Common myeloid progenitor, CD34-positive (primary cell): ENCODE measurements at places on chromosomes 4 and X.

DNA sequence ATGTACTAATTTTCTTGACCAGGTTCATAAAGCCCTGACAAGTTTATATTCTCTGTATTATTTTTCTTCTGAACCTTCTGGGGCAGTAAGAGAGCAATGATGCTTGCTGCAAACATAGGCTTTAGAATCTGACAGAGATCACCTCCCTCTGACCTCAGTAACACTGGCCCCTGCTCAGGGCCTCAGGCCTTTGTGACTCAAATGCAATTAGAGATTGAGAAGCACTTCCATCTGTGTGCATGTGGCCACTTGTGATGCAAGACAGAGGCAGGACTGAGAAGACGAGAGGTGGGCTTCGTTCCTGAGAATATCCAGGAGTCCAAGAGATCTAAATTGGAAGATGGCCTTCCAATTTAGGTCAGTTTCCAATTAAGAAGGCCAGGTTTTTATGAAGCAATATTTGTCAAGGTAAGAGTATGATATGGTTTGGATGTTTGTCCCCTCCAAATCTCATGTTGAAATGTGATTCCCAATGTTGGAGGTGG lies 82.8 kb upstream of the VEGFC start:
- H3K36me3 ChIP-seq = no peaks in the 10 kb centered on the region
- H3K4me1 ChIP-seq = no peaks in the 10 kb centered on the region
- H3K27ac ChIP-seq = no peak overlapping the region
- H3K27me3 ChIP-seq = no peaks in the 10 kb centered on the region
- H3K4me3 ChIP-seq = no peak overlapping the region
- DNase-seq = no peak

DNA sequence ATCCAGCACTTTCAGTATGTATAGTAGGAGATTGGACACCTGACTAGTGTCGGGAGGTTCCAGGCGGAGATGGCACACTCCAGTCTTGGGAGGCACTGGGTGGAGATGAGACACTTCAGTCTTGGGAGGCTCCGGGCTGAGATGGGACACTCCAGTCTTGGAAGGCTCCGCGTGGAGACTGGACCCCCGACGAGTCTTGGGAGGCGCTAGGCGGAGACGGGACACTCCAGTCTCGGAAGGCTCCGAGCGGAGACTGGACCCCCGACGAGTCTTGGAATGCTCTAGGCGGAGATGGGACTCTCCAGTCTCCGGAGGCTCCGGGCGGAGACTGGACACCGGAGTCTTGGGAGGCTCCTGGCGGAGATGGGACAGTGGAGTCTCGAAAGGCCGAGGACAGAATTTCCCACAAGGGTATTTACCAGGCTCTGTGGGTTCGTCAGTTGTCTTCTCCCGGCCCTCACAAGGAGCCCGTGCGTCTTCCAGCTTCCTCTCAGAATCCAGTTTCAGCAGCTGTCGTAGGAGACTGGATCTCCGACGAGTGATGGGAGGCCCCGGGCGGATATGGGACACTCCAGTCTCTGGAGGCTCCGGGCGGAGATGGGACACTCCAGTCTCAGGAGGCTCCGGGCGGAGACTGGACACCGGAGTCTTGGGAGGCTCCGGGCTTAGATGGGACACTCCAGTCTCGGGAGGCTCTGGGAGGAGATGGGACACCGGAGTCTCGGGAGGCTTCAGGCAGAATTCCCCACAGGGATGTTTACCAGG lies 952 bp downstream of the FAM47A start:
- no peaks in the 10 kb centered on the region for H3K27me3 ChIP-seq
- no peaks in the 10 kb centered on the region for H3K4me1 ChIP-seq
- no peak overlapping the region for H3K27ac ChIP-seq
- no peaks in the 10 kb centered on the region for H3K36me3 ChIP-seq
- DNase-seq = no peak

- no peaks in the 10 kb centered on the region for H3K36me3 ChIP-seq
- H3K27me3 ChIP-seq = no peaks in the 10 kb centered on the region
- H3K27ac ChIP-seq = no peak overlapping the region
- H3K4me1 ChIP-seq = peaks cover 38% of the 10 kb centered on the region
These were observed 82.5 kb downstream of the GPAT3 start for GRCh38 chr4:83618431-83618830.

GRCh38 chr4:33975995-33976394 lies 2268.3 kb downstream of the ARAP2 start:
- no peak overlapping the region for H3K27ac ChIP-seq
- no peaks in the 10 kb centered on the region for H3K27me3 ChIP-seq
- H3K4me3 ChIP-seq = no peak overlapping the region
- H3K36me3 ChIP-seq = no peaks in the 10 kb centered on the region
- DNase-seq = no peak

DNA sequence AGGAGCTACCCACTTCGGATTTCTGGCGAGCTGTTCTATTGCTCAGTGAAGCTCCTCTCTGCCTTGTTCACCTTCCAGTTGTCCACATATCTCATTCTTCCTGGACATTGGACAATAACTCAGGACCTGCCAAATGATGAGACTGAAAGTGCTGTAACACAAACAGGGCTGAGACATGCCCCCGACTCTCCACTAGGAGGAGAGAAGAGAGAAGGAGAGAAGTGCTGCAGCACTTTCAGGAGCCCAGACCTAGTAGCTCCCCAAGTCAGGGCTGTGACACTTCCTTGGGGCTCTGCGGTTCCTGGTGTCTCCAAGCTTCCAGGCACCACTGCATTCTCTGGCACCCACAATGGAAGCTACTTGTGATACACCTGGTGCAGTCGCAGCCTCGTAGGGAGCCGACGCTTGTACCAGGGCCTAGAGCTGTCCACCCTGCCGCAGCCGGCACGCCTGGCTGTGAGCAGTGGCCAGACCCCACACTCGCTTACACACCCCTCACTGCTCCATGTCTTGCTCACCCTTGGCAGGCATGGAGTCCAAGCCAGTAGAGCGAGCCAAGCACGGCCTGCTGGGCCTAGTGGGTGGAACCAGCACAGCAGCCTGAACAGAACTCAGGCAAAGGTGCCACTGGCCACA lies 234.9 kb downstream of the TECRL start:
- H3K27ac ChIP-seq = no peak overlapping the region
- H3K4me1 ChIP-seq = no peaks in the 10 kb centered on the region
- DNase-seq = no peak
- no peak overlapping the region for H3K4me3 ChIP-seq

- DNase-seq = no peak
- H3K36me3 ChIP-seq = no peaks in the 10 kb centered on the region
- H3K27me3 ChIP-seq = no peaks in the 10 kb centered on the region
These were observed 238.8 kb downstream of the QDPR start for GRCh38 chr4:17273047-17273446.

DNA sequence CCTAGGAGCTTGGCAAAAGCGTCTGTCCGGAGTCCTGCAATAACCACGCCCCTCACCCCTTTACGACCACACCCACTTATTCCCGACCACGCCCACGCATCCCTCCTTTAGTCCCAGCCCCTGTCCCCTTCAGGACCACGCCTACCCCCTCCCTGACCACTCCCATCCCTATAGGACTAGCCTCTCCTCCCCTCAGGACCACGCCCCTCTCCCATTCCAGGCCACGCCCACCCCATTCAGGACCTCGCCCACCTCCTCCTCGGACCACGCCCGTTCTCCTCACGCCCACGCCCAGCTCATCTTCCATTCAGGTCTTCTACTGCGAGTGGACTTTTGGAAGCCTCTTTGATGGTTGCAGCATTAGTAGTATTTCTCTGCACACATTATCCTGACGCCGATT lies 131.2 kb upstream of the STX18 start:
- H3K4me3 ChIP-seq = no peak overlapping the region
- no peaks in the 10 kb centered on the region for H3K27me3 ChIP-seq
- peaks cover 6% of the 10 kb centered on the region for H3K4me1 ChIP-seq
- no peak overlapping the region for H3K27ac ChIP-seq
- DNase-seq = no peak

DNA sequence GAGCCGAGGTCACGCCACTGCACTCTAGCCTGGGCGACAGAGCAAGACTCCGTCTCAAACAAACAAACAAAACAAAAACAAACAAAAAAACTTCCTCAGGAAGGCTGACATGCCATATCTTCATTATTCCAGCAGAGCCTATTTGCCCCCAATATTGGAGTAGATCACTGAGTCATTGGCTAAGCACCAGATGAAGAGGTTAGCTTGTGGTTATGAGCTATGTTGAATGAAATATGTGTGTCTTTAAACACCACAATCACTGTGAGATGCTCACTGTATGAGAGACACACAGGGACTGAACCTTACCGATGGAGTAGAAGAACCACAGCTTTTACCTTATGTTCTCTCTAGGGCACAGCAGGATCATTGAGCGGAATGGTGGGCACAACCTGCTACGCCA lies 122.1 kb upstream of the EOLA2 start:
- H3K27ac ChIP-seq = no peak overlapping the region
- no peak for DNase-seq
- no peaks in the 10 kb centered on the region for H3K27me3 ChIP-seq
- H3K36me3 ChIP-seq = no peaks in the 10 kb centered on the region

GRCh38 chrX:34917146-34917545 lies 25.4 kb upstream of the FAM47B start:
- no peaks in the 10 kb centered on the region for H3K4me1 ChIP-seq
- H3K36me3 ChIP-seq = no peaks in the 10 kb centered on the region
- H3K4me3 ChIP-seq = no peak overlapping the region
- no peak for DNase-seq
- no peaks in the 10 kb centered on the region for H3K27me3 ChIP-seq
- no peak overlapping the region for H3K27ac ChIP-seq

GRCh38 chr4:61149278-61149677 lies 50.8 kb upstream of the ADGRL3 start:
- H3K27me3 ChIP-seq = no peaks in the 10 kb centered on the region
- H3K27ac ChIP-seq = no peak overlapping the region
- no peak overlapping the region for H3K4me3 ChIP-seq
- H3K4me1 ChIP-seq = no peaks in the 10 kb centered on the region
- no peaks in the 10 kb centered on the region for H3K36me3 ChIP-seq

- no peaks in the 10 kb centered on the region for H3K36me3 ChIP-seq
- H3K4me1 ChIP-seq = no peaks in the 10 kb centered on the region
- H3K27ac ChIP-seq = no peak overlapping the region
These were observed 49.8 kb downstream of the EDNRA start for GRCh38 chr4:147530723-147531122.

DNA sequence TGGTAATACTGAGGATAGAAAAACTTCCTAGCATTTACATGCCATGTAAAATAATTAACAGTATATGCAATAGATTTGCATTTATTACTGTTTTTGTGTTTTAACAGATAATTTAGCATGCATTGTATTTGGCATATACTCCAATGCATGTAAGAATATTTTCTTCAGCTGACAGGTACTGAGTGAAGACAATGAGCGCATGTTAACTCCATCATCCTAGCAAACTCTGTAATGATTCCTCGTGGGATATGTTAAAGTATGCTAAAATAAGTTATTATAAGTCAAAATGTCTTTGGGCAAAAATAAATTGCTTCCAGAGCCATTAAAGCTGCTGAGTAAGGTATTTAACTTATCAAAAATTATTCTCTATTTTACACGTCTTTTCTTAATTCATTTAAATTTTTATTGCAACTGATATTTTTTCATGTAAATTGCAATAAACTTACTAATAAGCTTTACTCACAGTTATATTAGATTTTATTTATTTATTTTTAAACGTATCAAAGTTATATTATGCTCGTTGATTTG lies 616.4 kb upstream of the NDST4 start:
- DNase-seq = no peak
- H3K4me3 ChIP-seq = no peak overlapping the region
- H3K4me1 ChIP-seq = no peaks in the 10 kb centered on the region
- no peaks in the 10 kb centered on the region for H3K27me3 ChIP-seq
- no peak overlapping the region for H3K27ac ChIP-seq

- no peak for DNase-seq
- H3K4me1 ChIP-seq = peaks cover 9% of the 10 kb centered on the region
- no peak overlapping the region for H3K4me3 ChIP-seq
- H3K27ac ChIP-seq = no peak overlapping the region
- H3K27me3 ChIP-seq = no peaks in the 10 kb centered on the region
These were observed 53.7 kb upstream of the HHIP start for GRCh38 chr4:144592264-144592663.

GRCh38 chr4:187283201-187283955 lies 559.7 kb upstream of the FAT1 start:
- H3K4me1 ChIP-seq = no peaks in the 10 kb centered on the region
- H3K4me3 ChIP-seq = no peak overlapping the region
- no peaks in the 10 kb centered on the region for H3K27me3 ChIP-seq

DNA sequence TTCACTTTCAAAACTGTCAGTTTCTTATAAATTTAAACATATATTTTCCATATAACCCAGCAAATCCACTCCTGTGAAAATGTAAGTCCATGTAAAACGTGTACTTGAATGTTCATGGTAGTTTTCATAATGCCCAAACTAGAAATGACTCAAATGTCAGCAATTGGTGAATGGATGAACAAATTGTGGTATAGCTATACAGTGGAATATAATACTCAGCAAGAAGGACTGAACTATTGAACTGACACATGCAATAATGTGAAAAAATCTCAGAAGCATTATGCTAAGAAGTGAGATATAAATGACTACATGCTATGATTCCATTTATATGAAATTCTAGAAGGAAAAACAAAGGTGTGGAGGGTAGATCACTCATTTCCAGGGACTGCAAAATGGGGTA lies 52.2 kb downstream of the USP53 start:
- no peak overlapping the region for H3K27ac ChIP-seq
- H3K4me1 ChIP-seq = no peaks in the 10 kb centered on the region
- no peak for DNase-seq
- no peaks in the 10 kb centered on the region for H3K27me3 ChIP-seq
- H3K4me3 ChIP-seq = no peak overlapping the region
- peaks cover 14% of the 10 kb centered on the region for H3K36me3 ChIP-seq

- no peak overlapping the region for H3K27ac ChIP-seq
- no peak for DNase-seq
- no peaks in the 10 kb centered on the region for H3K36me3 ChIP-seq
These were observed 163.0 kb downstream of the SH3KBP1 start for GRCh38 chrX:19724409-19724808.

GRCh38 chrX:15240414-15240813 lies 29.5 kb downstream of the ASB9 start:
- H3K36me3 ChIP-seq = no peaks in the 10 kb centered on the region
- no peak overlapping the region for H3K4me3 ChIP-seq
- H3K27ac ChIP-seq = no peak overlapping the region
- no peaks in the 10 kb centered on the region for H3K4me1 ChIP-seq
- no peak for DNase-seq
- H3K27me3 ChIP-seq = no peaks in the 10 kb centered on the region

GRCh38 chr4:87916626-87917025 lies 58.9 kb upstream of the SPP1 start:
- H3K4me3 ChIP-seq = no peak overlapping the region
- no peaks in the 10 kb centered on the region for H3K27me3 ChIP-seq
- peaks cover 13% of the 10 kb centered on the region for H3K4me1 ChIP-seq
- DNase-seq = no peak

GRCh38 chr4:113645771-113646441 lies 115.6 kb downstream of the CAMK2D start:
- H3K4me1 ChIP-seq = peaks cover 7% of the 10 kb centered on the region
- no peak overlapping the region for H3K4me3 ChIP-seq
- no peaks in the 10 kb centered on the region for H3K27me3 ChIP-seq
- DNase-seq = no peak

GRCh38 chr4:22241415-22241814 lies 274.5 kb downstream of the ADGRA3 start:
- no peaks in the 10 kb centered on the region for H3K27me3 ChIP-seq
- H3K4me1 ChIP-seq = no peaks in the 10 kb centered on the region
- no peaks in the 10 kb centered on the region for H3K36me3 ChIP-seq

GRCh38 chr4:118824141-118824540 lies 11.8 kb downstream of the SEC24D start:
- peaks cover 5% of the 10 kb centered on the region for H3K36me3 ChIP-seq
- H3K27ac ChIP-seq = no peak overlapping the region
- H3K4me1 ChIP-seq = peaks cover 5% of the 10 kb centered on the region
- H3K27me3 ChIP-seq = no peaks in the 10 kb centered on the region

- H3K27ac ChIP-seq = no peak overlapping the region
- no peaks in the 10 kb centered on the region for H3K36me3 ChIP-seq
- no peaks in the 10 kb centered on the region for H3K27me3 ChIP-seq
- H3K4me3 ChIP-seq = no peak overlapping the region
- DNase-seq = no peak
- H3K4me1 ChIP-seq = no peaks in the 10 kb centered on the region
These were observed 9.8 kb upstream of the DCLK2 start for GRCh38 chr4:150068300-150068960.
